ENCODE measurements at places on chromosomes 5 and 9.

GRCh38 chr9:89770531-89771174 lies 165.8 kb downstream of the GADD45G start:
- ATAC-seq = peak; percentile 55

- ATAC-seq = no peak
These were observed 598.1 kb downstream of the DNAH5 start for GRCh38 chr5:13346401-13346800.

GRCh38 chr5:97009212-97009898 lies 73.5 kb downstream of the LNPEP start:
- ATAC-seq = peak; percentile 82

DNA sequence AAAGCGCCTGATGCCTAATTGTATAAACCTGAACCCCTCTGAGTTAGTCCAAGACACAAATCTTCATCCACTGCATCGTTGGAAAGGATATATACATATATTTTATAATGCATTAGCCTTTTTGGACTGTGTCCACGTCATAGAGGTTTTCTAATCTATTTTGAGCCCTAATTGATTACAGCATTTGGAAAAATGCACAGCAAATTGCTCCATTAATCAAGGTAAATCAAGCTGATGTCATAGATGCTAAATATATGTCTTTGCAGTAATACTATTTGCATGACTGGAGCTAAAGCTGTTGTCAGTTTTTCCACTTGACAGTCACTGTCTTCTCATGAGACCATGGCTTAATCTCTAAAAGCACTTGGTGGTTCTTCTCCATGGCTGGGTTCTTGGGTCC lies 483.5 kb upstream of the TNC start:
- no peak for ATAC-seq

DNA sequence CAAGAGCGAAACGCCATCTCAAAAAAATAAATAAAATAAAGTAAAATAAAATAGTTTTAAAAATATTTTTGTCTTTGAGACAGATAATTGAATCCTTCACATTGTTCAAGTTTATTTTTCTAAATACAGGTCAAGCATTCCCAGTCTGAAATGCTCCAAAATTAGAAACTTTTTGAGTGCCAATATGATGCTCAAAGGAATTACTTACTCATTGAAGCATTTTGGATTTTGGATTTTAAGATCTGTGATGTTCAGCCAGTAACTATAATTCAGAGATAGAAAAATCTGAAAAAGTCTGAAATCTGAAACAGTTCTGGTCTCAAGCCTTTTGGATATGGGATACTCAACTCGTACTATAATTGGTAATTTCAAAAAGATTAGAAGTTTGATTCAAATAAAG lies 39.8 kb downstream of the RBM27 start:
- no peak for ATAC-seq

DNA sequence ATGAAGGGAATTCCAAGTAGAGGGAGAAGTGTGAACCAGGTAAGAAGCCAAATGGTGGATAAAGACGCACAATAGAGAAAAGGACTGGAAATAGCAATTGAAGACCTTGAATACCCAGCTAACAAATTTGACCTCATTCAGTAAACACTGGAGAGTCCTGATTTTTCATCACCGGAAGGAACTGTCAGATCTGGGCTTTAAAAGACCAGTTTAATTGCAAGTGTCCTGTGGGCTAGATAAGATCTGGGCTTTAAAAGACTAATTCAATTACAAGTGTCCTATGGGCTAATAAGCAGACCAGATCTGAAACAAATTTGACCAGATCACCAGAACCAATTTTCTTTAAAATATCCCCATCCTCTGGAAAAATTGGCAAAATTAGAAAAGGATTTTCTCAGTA lies 380.0 kb downstream of the ACTL7B start:
- no peak for ATAC-seq

- no peak for ATAC-seq
These were observed 68.1 kb downstream of the UBE2R2 start for GRCh38 chr9:33884856-33885701.

- ATAC-seq = no peak
These were observed 6.6 kb downstream of the CWC27 start for GRCh38 chr5:64775291-64775690.

GRCh38 chr5:122584411-122585300 lies 190.2 kb upstream of the SNX2 start:
- ATAC-seq = peak; percentile 62

GRCh38 chr5:57302164-57302563 lies 128.3 kb downstream of the GPBP1 start:
- ATAC-seq = no peak

GRCh38 chr5:123116058-123116457 lies 27.0 kb downstream of the PRDM6 start:
- ATAC-seq = no peak

- ATAC-seq = no peak
These were observed 202.9 kb downstream of the NXNL2 start for GRCh38 chr9:88737876-88738275.

GRCh38 chr5:96111080-96111756 lies 149.6 kb upstream of the ELL2 start:
- ATAC-seq = no peak

DNA sequence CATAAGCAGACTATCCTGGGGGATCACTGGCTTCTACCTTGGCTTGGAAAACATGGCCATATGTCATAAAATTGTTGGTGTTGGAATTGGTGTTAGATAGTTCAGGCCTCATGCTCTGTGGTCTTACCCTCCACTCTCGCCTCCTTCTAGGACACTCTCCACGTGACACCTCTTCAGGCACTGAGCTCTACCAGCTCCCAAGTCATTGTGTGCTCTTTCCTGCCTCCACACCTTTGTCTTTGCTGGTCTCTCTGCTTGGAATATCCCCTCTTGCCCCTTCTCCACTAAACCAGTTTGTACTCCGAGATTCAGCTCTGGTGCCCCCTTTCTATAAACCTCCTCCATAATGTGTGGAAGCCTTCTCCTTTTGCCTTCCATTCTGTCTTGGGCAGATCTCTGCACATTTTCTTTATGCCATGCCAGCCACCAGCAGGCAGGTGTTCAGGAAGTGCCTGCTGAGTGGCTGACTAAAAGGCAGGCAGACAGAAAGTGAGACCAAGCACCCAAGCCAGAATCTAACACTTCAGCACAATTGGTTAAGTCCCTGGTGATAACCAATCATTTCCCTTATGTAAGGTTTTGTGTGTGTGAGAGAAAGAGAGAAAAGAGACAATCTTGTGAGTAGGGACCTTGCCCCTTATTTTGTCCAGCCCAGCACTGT lies 37.7 kb downstream of the SAR1B start:
- no peak for ATAC-seq

DNA sequence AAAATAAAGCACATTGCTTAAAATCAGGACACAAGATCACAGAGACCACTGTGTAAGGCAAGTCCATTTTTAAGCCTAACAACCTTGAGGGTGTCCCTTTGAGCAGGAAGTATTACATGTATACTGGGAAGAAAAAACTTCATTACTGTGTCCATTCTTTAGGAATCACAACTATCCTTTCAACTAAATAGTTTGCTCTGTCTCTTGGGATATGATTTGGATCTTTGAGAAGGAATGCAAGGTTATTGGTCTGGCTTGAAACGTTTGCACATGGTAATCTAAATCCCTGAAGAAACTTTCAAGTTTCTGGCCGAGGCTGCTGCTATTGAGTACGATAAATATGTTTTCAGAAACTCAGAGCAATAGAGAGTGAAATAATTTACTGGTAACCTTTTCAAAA lies 923.0 kb upstream of the SEMA6A start:
- ATAC-seq = no peak

DNA sequence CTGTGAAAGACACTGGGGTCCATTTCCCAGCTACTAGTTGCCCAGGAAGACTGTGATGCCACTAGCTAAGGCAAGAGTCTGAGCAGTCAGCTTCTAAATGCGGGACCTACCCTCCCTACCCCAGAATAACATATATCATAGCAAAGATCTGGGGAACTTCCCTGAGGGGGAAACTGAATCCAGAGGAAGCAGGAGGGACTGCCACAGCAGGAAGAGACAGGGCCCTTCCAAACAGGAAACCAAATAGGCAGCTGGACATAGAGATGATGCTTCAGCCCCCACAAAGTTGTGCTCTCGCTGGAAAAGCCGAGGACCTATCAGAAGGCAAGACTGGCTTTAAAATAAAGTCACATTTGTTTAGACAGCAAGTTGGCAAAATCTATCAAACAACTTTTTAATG lies 51.1 kb downstream of the KLHL3 start:
- ATAC-seq = no peak

DNA sequence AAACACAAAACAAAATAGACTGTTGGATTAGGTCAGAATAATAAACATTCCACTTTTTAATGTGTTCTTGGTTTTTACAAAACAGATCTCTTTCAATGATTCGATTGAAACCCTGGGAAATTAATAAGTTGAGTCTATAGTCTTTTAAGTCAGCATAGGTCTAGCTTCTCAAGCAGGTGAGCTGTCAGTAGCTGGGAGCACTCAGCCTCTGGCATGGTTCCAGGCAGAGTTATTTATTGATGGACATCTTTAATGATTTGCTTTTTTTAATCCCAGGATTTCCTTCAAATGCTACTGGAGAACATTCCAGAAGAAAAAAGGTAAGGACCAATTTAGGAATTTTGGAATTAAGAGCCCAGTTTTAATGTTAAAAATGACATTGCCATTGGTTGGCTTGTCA lies 241.0 kb downstream of the AOPEP start:
- ATAC-seq = no peak

GRCh38 chr5:140205216-140205615 lies 30.2 kb downstream of the CYSTM1 start:
- no peak for ATAC-seq

GRCh38 chr9:89483592-89484474 lies 14.1 kb downstream of the SEMA4D start:
- ATAC-seq = peak; percentile 96

DNA sequence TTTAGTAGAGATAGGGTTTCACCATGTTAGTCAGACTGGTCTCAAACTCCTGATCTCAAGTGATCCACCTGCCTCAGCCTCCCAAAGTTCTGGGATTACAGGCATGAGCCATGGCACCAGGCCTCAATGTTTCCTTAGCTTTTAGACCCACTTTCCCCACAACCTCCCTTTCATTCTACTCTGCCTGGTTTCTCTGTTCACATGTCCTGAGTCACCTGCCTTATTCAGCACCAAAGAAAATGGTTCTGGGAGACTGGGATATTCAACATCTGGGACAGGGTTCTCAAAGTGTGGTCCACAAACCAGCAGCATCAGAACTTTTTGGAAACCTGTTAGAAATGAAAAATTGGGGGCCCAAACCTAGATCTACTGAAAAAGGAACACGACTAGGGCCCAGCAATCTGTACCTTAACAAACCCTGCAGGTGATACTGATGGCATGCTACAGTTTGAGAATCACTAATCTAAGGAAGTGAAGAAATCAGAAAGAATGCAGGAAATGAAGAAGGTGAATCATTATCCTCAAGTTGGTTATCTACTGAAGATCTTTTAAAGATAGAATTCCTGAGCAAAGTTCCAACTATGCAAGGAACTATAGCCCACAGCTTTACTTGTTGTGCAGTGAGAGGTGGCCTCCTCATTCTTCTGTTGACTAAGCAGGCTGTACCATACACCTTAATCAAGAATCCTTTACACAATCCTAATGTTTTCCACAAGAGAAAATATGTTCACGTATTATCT lies 51.8 kb upstream of the CTNNAL1 start:
- no peak for ATAC-seq

DNA sequence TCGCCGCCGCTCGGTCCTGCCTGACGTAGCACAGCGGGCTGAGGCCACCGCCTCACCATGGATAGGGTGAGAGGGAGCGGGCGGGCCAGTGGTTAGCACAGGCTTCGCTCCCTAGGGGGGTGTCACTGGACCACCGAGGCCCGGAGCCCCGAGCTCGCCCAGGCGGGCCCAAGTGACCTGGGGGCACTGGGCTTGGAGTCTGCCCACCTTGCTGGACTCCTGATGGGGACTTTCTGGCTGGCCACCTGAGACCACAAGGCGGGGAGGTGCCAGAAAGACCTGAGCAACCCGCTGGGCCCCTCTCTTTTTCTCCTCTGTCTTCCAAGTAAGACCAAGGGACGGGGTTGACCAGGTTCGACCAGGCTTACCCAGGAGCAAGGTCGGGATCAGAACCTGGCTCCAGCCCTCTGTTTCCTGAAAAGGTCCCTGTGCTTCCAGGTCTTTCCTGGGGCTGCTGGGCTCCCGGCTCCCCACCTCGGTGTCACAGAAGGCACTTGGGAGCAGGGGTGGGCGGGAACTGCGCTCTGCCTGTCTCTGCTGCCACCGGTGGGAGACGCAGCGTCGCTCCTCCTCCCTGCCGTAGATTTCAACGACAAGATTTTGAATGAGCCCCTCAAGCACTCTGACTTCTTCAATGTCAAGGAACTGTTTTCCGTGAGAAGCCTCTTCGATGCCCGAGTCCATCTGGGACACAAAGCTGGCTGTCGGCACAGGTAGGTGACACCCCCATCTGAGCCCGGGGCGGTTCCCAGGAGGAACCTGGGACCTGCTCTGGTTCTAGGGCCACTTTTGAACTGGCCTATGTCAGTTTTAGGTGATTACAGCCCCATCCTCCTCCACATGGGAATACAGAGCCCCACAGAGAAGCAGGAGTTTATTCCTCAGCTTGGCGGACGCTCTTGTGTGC lies 1.0 kb downstream of the MRPS2 start:
- ATAC-seq = no peak

GRCh38 chr9:93911136-93911745 lies 43.9 kb downstream of the BARX1 start:
- ATAC-seq = no peak

DNA sequence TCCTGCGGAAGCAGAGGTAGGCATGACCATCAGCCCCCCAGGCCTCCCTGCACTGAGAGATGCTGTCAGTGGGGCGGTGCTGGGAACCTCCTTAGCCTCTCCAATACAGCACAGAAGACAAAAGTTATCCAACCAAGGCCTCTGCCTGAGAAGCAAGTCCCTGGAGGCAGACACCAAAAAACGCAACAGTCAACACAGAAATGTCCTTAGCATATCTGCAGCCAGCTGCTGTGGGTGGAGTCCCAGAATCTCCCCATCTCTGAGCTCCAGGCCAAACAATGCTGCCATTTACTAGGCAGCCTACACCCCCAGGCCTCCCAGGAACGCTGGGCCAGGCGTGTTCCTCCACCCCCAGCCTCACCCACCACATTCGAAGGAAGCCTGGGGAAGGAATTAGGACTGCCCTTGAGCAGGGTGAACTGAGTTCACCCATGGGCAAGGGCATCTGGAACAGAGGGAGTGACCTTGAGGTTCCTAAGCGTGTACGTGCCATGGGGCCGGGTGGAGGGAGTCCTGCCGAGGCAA lies 43.7 kb downstream of the STK10 start:
- peak; percentile 82 for ATAC-seq

DNA sequence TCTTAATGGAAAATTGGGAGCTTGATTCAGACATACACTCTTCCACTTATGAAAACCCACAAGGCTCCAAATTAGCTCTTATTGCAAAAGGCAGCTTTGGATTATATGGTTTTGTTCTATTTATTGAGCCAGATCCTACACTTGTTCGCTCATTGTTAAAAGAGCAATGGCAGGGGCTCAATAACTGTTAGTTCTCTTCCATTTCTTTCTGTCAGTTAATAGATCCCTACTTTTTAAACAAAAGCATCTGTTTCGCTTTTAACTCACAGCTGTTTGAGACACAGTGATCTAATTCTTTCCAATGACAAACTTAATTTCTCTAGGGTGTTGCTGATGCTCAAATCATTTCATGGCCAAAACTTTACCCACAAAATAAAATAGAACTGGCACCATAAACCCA lies 11.7 kb downstream of the C5 start:
- no peak for ATAC-seq
